KBM-7 (cell line): ENCODE measurements at places on chromosomes 11 and 22.
A peak's percentile ranks its signal among the peaks of the same experiment; 100 is the strongest.

DNA sequence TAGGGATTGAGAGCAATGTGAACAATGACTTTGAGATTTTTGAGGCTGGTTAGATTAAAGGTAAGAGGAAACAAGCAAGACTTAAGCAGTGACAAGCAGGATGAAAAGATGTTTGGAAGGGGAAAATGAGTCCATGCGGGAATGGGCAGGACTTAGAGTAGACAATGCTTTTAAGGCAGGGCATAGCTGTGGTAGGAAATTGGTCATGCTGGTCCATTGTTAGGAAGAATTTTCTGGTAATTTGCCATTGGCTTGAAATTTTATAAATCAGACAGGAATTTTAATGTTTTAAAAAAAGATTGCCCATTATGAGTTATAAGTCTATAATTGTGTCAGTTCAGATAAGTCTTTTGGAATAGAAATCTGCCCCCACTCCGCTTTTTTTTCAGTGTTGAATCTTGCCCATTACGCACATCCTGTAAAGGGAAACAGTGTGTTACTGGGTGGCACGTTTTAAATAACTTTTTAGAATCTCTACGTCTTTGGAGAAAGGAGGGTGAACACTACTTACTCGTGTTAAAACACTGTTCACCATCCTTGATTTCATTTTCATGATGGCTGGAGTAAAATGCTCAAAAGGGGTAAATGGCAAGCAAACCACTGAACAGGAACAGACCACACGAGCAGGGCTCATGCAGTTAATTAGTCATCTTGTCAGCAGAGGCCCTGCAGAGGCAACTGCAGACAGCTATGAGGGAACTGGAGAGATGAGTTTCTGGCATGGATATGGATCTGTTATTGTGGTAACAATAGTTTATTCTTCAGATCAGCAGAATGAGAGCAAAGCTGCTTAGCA lies 25.0 kb downstream of the SWAP70 start:
- DNase-seq = peak; percentile 79

- DNase-seq = no peak
These were observed 165.0 kb downstream of the RCN1 start for GRCh38 chr11:32255841-32256240.

DNA sequence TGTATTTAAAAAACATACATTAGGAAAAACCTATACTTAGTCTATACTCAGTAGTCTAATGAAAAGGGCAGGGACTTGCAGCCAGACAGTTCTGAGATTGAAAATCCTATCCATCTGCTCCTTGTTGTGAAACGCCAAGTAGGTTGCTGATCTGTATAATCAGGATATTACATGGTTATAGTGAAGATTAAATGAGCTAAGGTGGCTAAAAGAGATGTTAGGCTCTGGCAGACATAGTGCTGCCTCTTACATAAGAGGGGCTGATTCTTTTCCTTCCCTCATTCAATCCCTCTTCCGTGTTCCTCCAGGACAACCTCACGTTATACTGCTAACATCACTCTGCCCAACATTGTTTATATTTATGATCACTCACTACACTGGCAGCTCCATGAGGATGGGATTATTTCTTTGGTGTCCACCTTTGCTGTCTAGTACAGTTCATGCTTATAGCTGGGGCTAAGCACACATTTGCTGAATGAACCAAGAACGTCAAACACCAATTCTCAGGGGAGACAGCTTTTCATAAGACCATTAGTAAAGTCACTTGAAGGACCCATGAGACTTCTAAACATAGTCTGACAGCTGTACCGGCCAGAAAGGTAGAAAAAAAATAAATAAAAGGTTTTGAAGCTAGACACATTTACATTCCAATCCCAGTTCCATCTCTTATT lies 46.3 kb downstream of the GAB2 start:
- DNase-seq = no peak

DNA sequence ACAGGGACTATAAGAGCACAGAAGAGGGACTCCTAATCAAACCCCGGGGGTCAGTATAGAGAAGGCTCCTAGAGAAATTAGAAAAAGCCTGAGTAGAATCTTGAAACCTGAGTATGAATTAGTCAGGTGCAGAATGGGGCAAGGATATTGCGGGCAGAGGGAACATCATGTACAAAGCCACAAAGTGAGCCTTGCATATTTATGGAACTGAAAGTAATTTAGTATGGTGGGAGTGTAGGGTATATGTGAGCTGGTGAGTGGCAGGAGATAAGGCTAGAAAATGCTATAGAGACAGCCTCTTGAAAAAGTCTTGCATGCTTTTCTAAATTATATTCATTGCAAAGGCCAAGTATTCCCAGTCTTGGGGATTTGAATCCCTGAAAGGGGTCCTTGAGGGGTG lies 93.7 kb downstream of the STIM1 start:
- peak; percentile 75 for DNase-seq

DNA sequence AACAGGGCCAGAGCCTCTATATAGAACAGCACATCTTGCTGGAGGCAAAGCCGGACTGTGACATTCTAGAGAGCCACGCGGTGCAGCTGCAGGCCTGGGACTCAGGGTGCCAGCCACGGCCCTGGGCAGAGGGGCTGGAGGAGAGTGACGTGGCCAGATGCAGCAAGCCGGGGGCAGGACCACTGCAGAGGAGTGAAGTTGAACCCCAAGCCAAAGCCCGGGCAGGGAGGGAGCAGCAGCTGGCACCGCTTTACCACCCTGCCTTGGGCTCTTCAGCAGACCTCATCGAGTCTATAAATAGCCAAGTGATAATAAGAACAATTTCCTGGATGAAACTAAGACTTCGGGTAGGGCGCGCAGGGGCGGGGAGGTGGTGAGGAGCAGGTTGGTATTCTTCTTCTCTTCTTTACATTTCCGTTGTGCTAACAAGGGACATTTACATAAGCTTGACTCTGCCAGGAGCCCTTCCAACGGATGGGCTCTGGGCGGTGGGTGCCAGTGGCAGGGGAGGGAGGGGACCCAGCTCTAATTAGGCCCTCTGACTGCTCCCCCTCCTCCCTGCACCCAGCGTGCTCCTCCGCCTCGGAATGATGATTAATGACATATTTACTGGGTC lies 110.2 kb downstream of the ST3GAL4 start:
- DNase-seq = peak; percentile 36

GRCh38 chr11:40139536-40139935 lies 1319.9 kb downstream of the LRRC4C start:
- DNase-seq = no peak

- peak; percentile 81 for DNase-seq
These were observed 42.5 kb downstream of the LARGE2 start for GRCh38 chr11:45964911-45965389.

DNA sequence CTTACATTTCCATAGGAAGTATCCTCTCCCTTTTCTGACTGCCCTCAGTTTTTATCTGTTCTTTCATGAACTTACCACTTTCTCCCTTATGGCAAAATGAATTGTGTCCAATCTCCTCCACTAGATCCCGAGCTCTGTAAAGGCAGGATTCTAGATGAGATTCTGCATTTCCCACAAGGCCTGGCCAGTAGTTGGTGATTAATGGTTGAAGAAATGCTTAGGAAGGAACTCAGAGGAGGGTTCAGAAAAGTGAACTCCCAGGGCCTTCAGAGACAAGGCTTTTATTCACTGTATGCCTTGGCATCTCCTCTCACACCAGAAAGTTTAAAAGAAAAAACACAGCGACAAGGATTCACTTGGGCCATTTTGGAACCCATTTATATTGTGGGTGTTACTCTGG lies 66.2 kb downstream of the CCDC81 start:
- DNase-seq = no peak

GRCh38 chr11:62001450-62002191 lies 34.2 kb upstream of the FTH1 start:
- no peak for DNase-seq

- DNase-seq = no peak
These were observed 332.9 kb downstream of the NTM start for GRCh38 chr11:131703311-131703710.

GRCh38 chr11:26150031-26150430 lies 181.9 kb upstream of the ANO3 start:
- DNase-seq = no peak

DNA sequence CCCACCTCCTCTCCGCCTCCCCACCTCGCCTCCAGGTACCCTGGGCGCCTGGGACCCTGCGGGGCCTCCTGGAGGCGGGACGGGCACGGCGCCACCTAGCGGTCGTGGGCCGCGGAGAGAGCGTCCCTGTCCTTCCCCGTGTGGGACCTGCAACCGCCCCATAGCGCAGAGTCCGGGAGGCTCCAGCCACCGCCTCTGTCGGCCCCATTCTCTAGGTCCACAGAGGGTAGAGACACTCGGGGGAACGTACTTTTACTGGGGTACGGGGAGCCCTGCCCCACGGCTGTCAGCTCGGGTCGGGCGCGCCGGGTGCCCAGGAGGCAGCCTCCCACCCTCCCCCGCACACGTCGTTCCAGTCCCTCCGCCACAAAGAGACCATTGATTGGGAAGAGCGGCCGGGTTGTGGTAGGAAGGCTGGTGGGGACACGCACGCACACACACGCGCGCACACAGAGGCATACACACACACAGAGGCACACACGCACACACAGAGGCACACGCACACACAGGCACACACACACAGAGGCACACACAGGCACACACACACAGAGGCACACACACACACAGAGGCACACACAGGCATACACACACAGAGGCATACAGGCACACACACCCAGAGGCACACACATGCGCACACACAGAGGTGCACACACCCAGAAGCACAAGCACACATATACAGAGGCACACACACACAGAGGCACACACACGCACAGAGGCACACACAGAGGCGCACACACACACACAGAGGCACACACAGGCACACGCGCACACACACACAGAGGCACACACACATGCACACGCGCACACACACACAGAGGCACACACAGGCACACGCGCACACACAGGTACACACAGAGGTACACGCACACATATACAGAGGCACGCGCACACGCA lies 12.6 kb upstream of the NECTIN1 start:
- DNase-seq = peak; percentile 64

DNA sequence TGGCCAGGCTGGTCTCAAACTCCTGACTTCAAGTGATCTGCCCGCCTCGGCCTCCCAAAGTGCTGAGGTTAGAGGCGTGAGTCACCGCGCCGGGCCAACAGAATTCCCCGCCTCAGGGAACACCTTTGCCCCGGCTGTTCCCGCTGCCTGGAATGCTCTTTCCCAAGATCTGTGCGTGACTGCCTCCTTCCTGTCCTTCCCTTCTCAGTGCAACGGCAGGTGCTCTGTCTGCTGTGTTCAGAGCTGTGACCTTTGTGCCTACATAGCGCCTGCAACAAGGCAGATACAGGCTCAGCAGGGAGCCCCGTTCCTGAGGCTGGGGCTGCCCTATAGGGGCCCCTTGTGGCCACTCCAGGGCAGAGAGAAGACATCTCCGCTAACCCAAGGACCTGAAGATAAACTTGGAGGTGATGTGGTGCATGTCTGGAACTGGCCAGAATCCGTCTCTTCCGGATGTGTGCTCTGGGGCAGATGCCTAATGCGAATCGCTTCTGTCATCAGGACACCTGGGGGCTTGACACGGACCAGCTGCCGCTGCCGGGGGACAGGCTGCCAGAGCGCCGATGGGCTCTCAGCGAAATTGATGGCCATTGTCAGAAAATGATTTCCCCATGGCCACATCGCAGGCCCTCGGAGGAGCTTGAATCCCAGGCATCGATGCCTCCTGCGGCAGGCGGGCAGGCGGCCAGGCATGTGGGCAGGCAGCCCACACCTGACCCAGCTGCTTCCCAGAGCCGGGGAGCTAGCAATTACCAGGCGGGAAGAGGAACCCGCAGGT lies 43.5 kb upstream of the TCF20 start:
- DNase-seq = peak; percentile 66

DNA sequence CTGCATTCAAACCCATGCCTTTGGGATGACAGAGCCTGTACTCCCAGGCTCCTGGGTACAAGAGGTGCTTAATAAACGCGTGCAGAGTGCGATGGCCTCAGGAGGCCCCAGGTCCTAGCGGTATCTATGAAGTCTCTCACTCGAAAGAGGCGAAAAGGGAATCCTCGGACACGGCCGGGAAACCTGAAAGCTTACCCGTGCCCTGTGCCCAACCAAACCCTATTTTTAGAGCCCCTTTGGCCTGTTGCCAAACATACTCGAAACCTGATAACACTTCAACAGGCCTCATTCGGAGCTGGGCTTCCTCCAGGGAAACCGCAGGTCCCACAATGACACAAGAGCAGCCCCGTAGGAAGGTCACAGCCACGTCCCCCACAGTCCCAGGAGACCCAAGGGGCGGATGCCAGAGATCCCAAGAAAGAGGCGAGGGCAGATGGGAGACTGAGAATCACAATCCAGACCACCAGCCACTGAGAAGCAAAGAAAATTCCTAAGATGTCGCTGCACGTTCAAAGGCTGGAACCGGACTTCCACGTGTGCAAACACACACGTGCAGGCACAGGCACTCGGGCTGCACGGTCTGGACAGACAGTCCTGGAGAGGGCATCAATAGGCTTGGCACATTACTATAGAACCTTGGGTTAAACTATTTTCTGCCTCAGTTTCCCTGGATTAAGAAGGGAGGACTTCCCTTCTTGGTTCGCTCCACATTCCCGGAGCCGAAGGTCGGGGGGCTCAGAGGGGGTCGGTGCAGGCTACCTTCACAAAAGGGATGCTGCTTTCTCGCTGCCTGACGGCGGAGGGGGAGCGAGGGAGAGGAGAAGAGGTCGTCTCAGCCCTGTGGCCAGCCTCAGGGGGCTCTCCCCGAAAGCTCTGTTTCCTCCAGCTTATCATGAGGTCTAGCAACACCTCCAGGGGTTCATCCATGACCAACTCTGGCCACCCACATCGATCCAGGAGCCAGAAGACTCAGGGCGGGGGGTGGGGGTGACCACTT lies 8.2 kb downstream of the PDGFB start:
- peak; percentile 93 for DNase-seq

- DNase-seq = no peak
These were observed 44.2 kb downstream of the EXPH5 start for GRCh38 chr11:108549319-108549885.

- peak; percentile 56 for DNase-seq
These were observed 340.5 kb downstream of the TENM4 start for GRCh38 chr11:79100093-79100910.

GRCh38 chr22:44667829-44668189 lies 34.2 kb upstream of the PRR5 start:
- no peak for DNase-seq
